ENCODE measurements at places on chromosomes 12 and 14. TPM values are rescaled to one million over a fixed set of nuclear protein-coding genes. Genes with fewer than 3 reads are reported as not detected.
A peak's percentile ranks its signal among the peaks of the same experiment; 100 is the strongest.

SMCO2 gene
- total RNA-seq: not detected

CAND1 gene
- total RNA-seq: 111 TPM

RIMBP2 gene
- not detected for total RNA-seq

MYH6 gene
- total RNA-seq: not detected

NABP2 gene
- 14.0 TPM for total RNA-seq

SIX4 gene
- not detected for total RNA-seq

TGM1 gene
- 9.4 TPM for total RNA-seq

SNRPF gene
- 14.0 TPM for total RNA-seq

- DNase-seq: no peak
These were observed 32.1 kb upstream of the PPP2R5C start for GRCh38 chr14:101729382-101729781.

DNA sequence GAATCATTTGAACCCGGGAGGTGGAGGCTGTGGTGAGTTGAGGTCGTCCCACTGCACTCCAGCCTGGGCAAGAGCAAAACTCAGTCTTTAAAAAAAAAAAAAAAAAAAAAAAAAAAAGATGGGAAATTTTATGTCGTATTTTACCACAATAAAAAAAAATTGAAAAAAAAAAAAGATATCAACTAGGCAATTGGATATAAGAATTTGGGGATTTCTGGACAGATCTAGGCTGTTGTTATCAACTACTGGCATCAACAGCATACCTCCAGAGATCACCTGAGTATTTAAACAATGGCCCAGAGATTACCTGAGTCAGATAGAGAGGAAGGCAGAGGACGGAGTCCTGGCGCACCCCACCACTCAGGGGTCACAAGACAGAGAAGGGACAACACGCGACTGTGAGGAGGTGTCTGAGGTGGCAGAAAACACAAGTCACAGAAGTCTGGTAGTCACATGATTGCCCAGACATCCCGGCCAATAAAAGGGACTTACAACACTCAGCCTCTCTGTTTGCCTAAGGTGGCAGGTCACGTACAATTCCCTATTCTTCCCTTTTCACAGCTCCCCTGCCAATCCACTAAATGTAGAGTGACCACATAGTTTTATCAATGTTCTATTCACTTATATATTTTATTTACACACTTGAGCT lies 1.8 kb downstream of the SPRING1 start:
- DNase-seq: no peak

GRCh38 chr14:104337351-104337750 lies 199.0 kb downstream of the KIF26A start:
- no peak for DNase-seq

- no peak for DNase-seq
These were observed 251.5 kb downstream of the FOXN3 start for GRCh38 chr14:89165189-89166181.

DNA sequence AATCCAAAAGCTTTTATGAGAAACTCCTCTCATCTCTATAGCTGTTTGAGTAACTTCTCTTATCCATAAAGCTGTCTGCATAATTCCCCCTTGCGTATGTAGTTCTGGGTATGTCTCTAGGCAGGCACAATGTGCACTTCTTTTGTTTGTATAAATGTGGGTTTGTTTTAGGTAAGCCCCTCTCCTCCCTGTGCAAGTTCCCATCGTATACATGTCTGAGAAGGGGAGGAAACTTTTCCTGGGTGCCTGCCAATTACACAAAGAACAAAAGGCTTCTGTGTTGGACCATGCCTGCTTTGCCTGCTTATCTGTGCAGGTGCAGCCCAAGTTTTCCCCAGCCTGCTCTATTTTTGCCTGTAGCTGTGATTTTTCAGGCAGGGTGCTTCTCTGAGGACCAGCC lies 96.7 kb downstream of the CCER1 start:
- no peak for DNase-seq

DNA sequence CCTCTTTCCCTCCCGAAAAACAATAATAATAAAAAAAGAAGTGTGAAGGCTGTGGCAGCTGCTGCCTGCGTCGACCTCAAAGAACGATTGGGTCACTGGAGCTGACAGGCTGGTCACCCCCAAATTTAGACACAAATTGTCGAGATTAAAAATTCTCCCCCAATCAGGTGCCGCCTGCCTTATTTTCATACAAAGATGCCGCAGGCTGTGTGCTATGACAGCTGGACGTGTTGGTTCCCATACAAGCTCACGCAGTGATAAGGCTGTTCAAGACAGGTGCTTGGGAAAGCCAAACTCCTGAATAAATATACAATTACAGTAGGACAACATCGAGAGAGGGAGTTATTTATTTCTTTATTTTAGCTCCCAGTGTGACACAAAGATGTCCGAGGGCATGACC lies 1041.8 kb downstream of the VRK1 start:
- no peak for DNase-seq

- no peak for DNase-seq
These were observed 52.7 kb downstream of the CCDC92 start for GRCh38 chr12:123919980-123920360.

GRCh38 chr12:130375296-130376287 lies 37.9 kb downstream of the PIWIL1 start:
- no peak for DNase-seq

GRCh38 chr12:65968359-65968758 lies 144.1 kb downstream of the HMGA2 start:
- DNase-seq: no peak

- no peak for DNase-seq
These were observed 225.8 kb upstream of the PLXNC1 start for GRCh38 chr12:93922583-93923006.

GRCh38 chr12:97397008-97397407 lies 65.6 kb upstream of the RMST start:
- DNase-seq: no peak

DNA sequence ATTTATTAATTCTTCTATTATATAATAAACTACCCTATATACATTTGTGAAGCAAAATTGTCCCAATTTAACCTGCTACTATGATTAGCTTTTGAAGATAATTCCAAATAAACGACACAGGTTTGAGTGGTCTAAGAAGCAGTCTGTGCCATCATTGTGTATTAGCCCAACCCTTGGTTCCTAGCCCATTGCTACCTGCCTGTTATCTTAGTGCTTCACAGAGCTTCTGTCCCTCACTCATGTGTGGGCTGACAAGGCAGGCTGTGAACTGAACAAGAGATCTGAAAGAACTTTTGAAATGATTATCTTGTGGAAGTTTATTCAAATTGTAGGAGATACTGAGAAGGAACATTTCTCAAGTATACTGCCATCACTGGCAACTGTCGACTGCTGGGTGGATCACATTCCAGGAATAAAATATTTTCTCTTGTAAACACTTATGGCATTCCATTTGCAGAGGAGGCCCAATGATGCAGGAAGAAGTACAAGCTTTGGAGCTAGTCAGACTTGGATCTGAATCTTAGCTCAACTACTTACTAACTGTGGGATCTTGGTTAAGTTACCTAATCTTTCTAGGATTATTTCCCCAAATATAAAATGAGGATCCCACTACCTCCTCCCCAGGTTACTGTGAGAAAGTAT lies 7.8 kb upstream of the MTERF2 start:
- DNase-seq: no peak

- DNase-seq: no peak
These were observed 28.3 kb upstream of the APOLD1 start for GRCh38 chr12:12757121-12757520.

GRCh38 chr14:94343238-94344005 lies 20.3 kb upstream of the SERPINA6 start:
- DNase-seq: no peak

DNA sequence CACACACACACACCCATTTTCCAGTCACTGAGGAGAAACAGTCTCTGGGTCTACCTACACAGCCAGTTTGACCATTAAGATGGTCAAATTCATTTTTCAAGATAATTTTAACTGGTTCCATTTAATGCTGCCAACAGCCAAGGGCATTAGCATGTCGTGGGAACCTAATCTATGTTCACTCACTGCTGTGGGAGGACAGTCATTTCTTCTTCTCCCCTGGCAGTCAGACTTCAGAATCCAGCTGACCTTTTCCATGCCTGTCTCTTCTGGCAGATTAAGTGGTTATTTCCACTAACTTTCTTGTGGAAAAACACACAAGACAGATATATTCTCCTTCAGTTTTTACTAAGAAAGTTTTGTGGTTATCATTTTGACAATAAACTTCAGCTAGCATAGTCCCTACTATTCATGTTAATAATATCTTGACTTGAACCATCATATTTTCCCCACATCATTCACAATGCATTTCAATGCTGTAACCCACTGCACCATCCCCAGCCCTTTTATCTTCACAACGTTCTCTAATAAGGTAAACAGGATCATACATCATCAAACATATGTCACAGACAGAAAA lies 82.2 kb downstream of the DAD1 start:
- no peak for DNase-seq

GRCh38 chr12:123761841-123762714 lies at the start of gene DNAH10:
Gene DNAH10 (plus strand): TSS chr12:123762301. CDS start chr12:123762337, 36 bp downstream.
- DNase-seq: peak; percentile 26

GRCh38 chr12:104768033-104768432 lies 190.1 kb downstream of the SLC41A2 start:
- no peak for DNase-seq

DNA sequence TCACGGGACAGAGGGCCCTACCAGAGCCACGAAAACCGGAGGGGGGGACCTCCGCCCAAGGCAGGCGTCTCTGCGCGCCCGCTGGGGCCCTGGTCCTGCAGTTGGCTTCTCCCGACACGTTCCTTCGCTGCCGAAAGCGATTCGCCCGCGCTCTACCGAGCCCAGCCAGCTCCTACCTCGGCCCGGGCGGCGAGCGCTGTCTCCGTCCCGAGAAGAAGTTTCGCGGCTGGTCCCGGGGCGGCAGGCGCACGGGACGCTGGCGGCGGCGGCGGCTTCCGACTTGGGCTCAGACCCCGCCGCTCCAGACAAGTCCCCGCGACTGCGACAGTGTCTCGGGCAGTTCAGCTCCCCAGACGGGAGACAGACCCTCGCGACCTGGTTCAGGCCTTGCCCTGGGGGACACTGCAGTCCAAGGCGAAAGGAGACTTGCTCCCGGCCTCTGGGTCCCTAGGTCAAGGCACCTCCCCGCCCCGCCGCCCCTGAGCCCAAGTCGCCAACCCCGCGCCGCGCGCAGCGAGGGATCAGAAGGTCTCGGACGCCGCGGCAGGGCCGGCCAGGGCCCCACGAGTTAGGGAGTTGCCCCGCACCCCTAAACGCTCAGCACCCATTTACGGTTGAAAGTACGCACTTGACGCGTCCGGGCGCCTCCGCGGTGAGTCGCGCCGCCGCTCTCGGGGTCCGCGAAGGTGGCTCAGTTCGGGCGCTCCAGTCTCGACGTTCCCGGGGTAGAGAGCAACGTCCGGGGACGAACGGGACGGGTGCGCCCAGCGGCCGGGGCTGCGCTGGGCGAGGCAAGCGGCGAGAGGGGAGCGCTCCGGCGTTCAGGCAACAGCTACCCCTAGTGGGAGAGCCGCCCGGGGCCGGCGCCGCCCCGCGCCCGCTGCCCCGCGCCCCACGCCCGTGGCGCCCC lies 1.4 kb upstream of the DIO3 start:
- DNase-seq: no peak
